Naive thymus-derived CD8-positive, alpha-beta T cell (primary cell): ENCODE measurements at places on chromosomes 2 and 18. TPM values are rescaled to one million over a fixed set of nuclear protein-coding genes. Genes with fewer than 3 reads are reported as not detected.

GRCh38 chr2:102072741-102073140 lies 69.8 kb upstream of the IL1R1 start:
- H3K4me1 ChIP-seq, result peaks cover 3% of the 10 kb centered on the region
- DNase-seq, result no peak
- no peak overlapping the region for H3K27ac ChIP-seq

- H3K27me3 ChIP-seq, result no peaks in the 10 kb centered on the region
- H3K27ac ChIP-seq, result peak overlapping the region; percentile 44
- peaks cover under 1% of the 10 kb centered on the region for H3K4me1 ChIP-seq
- DNase-seq, result no peak
- no peak overlapping the region for H3K4me3 ChIP-seq
Observed at GRCh38 chr2:213227458-213227857, 56.8 kb upstream of the SPAG16 start.

- peak overlapping the region; percentile 91 for H3K27ac ChIP-seq
- DNase-seq, result no peak
- peaks cover 40% of the 10 kb centered on the region for H3K4me1 ChIP-seq
- peak overlapping the region; percentile 88 for H3K4me3 ChIP-seq
- no peaks in the 10 kb centered on the region for H3K36me3 ChIP-seq
- H3K27me3 ChIP-seq, result no peaks in the 10 kb centered on the region
Observed at GRCh38 chr18:36829362-36830157, 633 bp downstream of the KIAA1328 start.

GRCh38 chr2:118010473-118010872 lies 3.4 kb downstream of the CCDC93 start:
- no peaks in the 10 kb centered on the region for H3K27me3 ChIP-seq
- no peak for DNase-seq
- peaks cover 42% of the 10 kb centered on the region for H3K4me1 ChIP-seq
- peaks cover 33% of the 10 kb centered on the region for H3K36me3 ChIP-seq
- H3K4me3 ChIP-seq, result no peak overlapping the region
- peak overlapping the region; percentile 7 for H3K27ac ChIP-seq

GRCh38 chr2:42904576-42904876 lies 112.1 kb upstream of the HAAO start:
- no peak overlapping the region for H3K27ac ChIP-seq
- no peaks in the 10 kb centered on the region for H3K36me3 ChIP-seq
- H3K4me3 ChIP-seq, result no peak overlapping the region

- peak overlapping the region; percentile 20 for H3K27ac ChIP-seq
- H3K4me3 ChIP-seq, result no peak overlapping the region
- no peak for DNase-seq
- no peaks in the 10 kb centered on the region for H3K27me3 ChIP-seq
- peaks cover 44% of the 10 kb centered on the region for H3K4me1 ChIP-seq
Observed at GRCh38 chr2:11777066-11777782, 30.8 kb downstream of the LPIN1 start.

- H3K27ac ChIP-seq, result no peak overlapping the region
- no peak overlapping the region for H3K4me3 ChIP-seq
- H3K27me3 ChIP-seq, result peaks cover 14% of the 10 kb centered on the region
Observed at GRCh38 chr18:46452820-46453219, 204.2 kb downstream of the LOXHD1 start.

- H3K36me3 ChIP-seq, result no peaks in the 10 kb centered on the region
- H3K27me3 ChIP-seq, result peaks cover 8% of the 10 kb centered on the region
- H3K27ac ChIP-seq, result no peak overlapping the region
Observed at GRCh38 chr2:31097962-31098613, 40.2 kb downstream of the GALNT14 start.

- no peak overlapping the region for H3K4me3 ChIP-seq
- no peak for DNase-seq
- no peaks in the 10 kb centered on the region for H3K27me3 ChIP-seq
Observed at GRCh38 chr2:46074501-46074900, 222.7 kb upstream of the EPAS1 start.

DNA sequence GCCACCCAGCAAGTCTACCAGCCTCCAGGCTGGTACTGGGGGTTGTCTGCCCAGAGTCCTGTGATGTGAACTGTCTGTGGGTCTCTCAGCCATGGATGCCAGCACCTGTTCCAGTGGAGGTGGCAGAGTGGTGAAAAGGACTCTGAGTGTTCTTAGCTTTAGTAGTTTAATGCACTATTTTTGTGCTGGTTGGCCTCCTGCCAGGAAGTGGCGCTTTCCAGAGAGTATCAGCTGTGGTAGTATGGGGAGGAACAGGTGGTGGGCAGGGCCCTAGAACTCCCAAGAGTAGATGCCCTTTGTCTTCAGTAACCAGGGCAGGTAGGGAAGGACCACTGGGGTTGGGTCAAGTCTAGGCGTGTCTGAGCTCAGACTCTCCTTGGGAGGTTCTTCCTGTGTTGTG lies 356.7 kb downstream of the STK39 start:
- peaks cover 4% of the 10 kb centered on the region for H3K36me3 ChIP-seq
- H3K27me3 ChIP-seq, result peaks cover 12% of the 10 kb centered on the region
- H3K4me1 ChIP-seq, result no peaks in the 10 kb centered on the region
- no peak overlapping the region for H3K4me3 ChIP-seq

- H3K27me3 ChIP-seq, result peaks cover 9% of the 10 kb centered on the region
- DNase-seq, result no peak
- no peaks in the 10 kb centered on the region for H3K4me1 ChIP-seq
- H3K36me3 ChIP-seq, result no peaks in the 10 kb centered on the region
Observed at GRCh38 chr2:110099471-110100225, 16.0 kb downstream of the MALL start.

DNA sequence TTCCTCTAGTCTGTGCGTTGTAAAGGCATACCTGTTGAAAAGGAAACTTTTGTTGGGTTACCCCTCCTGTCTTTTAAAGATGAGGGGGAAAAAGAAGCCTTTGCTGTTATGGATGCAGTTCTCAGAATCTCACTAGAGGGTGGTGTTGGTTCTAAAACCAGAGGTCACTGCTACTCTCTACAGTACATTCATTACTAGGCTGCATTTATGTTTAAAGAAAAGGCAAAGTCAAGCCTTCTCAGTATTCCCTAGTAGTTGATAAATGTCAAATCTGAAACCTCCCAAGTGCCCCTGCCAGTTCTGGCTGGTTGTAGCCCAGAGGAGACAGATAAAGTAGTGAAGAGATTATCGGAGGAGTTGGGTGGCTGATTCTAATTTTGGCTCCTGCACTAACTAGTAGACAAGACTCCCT lies 1.4 kb upstream of the PLCL1 start:
- peaks cover 32% of the 10 kb centered on the region for H3K27me3 ChIP-seq
- no peaks in the 10 kb centered on the region for H3K36me3 ChIP-seq
- H3K27ac ChIP-seq, result peak overlapping the region; percentile 1
- DNase-seq, result peak; percentile 34
- peaks cover 41% of the 10 kb centered on the region for H3K4me1 ChIP-seq

Gene SRBD1
- 14.4 TPM for polyA plus RNA-seq

Gene L3MBTL4
- not detected for polyA plus RNA-seq

Gene UGT1A3
- not detected for polyA plus RNA-seq

Gene PLB1
- polyA plus RNA-seq, result 0.29 TPM

Gene DUSP11
- polyA plus RNA-seq, result 40.2 TPM

Gene B3GNT7
- polyA plus RNA-seq, result 0.06 TPM
